Epithelial cell of prostate (primary cell): ENCODE measurements at places on chromosomes 16 and 17.
A peak's percentile ranks its signal among the peaks of the same experiment; 100 is the strongest.

DNA sequence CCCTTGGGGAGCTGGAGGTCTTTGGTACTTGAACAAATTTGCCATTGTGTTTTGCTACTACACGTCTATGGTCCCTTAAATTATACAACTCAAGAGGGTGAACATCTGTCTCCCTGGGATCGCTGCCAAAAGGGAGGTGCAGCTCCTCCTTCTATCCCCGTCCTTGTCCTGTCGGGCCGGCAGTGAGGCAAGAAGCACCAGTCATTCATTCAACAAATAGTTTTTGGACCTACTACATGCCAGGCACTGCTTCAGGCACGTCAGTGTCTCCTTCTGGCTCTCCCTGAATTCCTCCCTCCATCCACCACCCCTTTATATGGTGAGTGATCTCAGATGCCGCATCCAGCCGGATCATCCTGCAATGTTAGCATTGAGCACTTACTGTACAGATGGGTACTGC is 2.2 kb upstream of the RPL38 start:
- no peak for DNase-seq

- DNase-seq: no peak
These were observed 283.3 kb upstream of the CDH5 start for GRCh38 chr16:66083171-66083570.

DNA sequence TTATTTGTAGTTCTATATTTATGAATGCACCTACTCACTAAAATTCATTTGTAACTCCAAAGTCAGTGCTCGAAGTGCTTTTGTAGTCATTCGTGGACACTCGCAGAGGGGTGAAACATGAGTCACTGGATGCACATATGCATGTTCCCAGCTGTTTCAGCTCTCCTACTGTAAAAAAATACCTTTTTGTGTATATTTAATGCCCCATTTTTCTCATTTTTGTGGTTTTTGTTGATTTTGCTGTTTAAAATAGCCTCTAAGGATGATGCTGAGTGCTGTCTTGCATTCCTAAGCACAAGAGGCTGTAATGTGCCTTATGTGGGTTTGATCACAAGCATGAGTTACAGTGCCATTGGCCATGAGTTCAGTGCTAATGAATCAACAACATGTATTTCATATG is 30.6 kb downstream of the CENPV start:
- no peak for DNase-seq

DNA sequence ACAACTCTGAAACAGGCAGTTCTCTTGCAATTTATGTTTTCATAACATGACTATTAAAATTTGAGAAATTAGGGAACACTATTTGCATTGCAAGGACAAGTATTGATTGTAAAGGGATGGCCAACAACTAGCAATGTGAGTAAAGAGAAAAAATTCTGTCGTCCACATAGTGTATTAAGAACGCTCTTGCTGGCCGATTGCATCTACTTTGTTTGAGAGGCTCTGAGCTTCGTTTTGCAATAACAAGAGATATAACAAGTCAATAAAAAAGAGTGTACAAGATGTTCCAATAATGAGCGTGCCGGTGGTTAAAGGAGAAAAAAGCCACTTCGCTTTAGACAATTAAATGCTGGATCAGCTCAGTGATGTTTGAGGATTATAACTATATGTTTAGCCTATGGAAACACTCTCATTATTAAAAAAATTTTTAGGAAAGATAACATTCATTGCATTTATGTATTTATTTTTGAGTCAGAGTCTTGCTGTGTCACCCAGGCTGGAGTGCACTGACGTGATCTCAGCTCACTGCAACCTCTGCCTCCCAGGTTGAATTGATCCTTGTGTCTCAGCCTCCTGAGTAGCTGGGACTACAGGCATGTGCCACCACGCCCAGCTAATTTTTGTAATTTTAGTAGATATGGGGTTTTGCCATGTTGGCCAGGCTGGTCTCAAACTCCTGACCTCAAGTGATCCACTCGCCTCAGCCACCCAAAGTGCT is 19.2 kb upstream of the TOM1L1 start:
- DNase-seq: no peak

DNA sequence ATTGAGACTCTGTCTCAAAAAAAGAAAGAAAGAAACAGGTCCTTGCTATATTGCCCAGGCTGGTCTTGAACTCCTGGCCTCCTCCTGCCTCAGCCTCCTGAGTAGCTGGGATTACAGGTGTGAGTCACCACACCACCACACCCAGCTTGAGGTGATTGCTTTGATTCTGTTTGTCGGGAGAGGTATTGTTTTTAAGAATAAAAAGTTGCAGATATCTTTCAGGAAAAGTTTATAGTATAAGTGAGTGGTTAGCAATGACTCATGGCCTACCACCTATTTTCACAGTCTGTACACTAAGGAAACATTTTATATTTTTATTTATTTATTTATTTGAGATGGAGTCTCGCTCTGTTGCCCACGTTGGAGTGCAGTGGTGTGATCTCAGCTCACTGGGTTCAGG is 45.0 kb downstream of the RHOT1 start:
- DNase-seq: no peak

DNA sequence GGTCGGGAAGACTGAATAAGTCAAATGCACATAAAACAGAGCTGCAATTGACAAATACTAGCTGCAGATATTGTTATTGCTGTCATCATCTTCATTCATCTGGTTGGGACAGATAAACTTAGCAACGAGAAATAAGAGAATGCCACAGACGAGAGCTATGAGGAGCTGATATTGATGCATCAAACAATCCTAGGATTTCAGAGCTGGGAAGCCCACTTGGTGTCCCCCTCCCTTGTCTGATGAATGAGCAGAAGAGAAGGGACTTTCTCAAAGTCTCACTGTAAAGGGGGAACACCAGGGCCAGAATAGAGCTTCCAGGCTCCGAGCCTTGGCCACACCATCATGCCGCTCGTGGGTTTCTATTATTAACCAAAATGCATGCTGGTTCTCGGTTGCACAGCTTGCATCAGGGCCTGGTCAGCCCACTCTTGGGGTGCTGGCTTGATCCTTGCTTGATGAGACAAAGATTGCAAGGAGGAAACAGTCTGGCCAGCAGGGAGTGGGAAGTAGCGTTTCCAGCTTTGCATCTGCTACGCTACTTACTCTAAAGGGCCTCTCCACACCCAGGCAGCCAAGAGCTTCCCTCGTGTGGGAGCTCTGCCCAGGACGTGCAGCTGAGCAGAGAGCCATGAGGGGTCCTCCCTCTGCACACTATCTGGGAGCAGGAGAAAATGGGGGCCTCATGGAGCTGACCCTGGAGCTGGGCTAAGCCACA is 28.4 kb upstream of the EMP2 start:
- DNase-seq: no peak

DNA sequence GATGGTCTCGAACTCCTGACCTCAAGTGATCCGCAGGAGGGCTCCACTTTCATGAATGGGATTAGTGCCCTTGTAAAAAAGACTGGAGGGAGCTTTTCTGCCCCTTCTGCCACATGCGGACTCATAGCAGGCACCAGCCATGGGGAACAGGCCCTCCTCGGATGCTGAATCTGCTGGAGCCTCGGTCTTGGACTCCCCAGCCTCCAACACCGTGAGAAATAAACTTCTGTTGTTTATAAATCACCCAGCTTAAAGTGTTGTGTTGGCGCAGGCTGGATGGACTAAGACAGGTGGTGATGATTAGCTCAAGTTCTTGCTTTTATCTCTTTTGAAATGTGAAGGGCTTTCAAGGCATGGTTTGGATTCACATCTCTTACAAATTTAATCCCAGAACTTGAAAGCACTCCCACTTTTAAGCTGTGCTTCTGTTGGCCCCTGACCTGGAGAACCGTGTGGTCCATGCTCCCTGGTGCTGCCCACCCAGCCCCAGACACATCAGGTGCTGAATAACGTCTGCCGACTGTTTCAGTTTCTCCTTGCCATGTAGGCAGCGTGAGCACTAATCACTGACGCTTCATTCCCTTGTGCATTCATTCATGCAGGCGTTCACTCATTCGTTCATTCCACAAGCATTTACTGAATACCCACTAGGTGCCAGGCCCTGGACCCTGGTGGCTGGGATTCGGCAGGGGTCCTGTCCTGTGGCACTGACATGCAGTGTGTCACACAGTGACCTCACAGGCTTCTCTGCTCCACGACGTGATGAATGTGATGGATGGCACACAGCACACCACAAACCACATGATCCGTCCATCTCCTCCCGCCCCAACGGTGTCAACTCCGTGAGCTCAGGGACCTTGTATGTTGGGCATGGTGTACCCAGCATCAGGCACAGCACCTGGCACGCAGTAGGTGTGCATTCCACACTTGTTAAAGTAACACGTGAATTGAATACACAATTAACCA is 8.9 kb downstream of the CIBAR2 start:
- no peak for DNase-seq

DNA sequence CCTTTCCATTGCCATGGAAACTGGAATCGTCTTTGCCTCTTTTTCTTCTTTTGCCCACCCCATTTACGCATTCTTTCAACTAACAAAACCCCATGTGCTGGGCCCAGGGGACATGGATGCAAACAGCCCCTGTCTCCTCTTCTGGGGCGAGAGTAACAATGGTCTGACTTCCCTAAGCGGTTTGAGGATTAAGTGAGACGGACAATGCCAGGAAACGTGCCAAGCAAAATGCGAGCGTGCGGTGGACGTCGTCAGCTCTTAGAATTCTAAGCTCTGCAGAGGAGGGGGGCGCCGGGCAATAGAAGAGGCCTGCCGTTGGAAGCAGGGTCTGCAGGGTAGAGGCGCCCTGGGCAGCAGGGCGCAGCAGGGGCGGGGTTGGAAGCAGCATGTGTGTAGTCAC is 42.4 kb upstream of the JPH3 start:
- no peak for DNase-seq

DNA sequence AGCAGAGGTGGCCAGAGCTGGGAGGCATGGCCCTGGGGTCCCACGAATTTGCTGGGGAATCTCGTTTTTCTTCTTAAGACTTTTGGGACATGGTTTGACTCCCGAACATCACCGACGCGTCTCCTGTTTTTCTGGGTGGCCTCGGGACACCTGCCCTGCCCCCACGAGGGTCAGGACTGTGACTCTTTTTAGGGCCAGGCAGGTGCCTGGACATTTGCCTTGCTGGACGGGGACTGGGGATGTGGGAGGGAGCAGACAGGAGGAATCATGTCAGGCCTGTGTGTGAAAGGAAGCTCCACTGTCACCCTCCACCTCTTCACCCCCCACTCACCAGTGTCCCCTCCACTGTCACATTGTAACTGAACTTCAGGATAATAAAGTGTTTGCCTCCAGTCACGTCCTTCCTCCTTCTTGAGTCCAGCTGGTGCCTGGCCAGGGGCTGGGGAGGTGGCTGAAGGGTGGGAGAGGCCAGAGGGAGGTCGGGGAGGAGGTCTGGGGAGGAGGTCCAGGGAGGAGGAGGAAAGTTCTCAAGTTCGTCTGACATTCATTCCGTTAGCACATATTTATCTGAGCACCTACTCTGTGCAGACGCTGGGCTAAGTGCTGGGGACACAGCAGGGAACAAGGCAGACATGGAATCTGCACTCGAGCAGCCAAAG is 2.3 kb downstream of the CSF3 start:
- no peak for DNase-seq

- DNase-seq: no peak
These were observed 17.5 kb downstream of the SBK1 start for GRCh38 chr16:28309811-28310311.

DNA sequence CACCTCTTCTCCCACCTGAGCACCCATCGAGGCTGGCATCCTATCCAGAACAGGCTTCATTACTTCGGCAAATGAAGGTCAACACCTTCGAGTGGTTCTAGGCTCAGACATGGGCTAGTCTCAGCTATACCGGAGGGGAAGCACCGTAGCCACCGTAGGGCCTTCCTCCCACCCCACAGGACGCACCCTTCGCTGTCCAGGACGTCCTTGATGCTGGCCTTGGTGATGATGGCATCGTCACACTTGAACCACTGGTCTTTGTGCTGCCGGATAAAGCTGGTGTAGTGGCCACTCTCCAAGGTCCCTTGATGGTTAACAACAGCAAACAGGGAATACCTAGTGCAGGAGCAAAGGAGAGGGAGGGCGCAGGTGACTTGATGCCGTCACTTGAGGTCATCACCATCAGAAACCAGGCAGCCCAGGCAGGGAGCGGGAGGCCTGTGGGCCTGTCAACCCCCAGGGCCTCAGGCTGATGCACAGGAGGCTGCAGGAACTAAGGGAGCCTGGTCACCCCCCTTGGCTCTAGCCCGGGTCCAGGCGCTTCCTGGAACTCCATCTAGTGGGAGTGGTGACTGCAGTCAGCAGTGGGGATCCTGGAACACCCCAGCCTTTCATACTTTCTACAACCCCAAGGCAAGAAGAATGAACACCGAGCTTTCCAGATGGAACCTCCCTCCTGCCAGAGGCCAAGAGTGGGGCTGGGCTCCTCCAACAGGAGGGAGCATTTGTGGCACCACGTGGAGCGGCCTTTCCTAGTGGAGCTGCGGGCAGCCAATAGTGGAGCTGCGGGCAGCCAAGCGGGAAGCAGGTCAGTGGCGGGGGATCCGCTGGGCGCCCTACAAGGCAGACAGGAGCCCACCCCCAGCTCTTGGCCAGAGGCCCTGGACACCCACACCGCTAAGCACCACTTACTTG is 38.5 kb downstream of the USP22 start:
- DNase-seq: no peak

- no peak for DNase-seq
These were observed 36.1 kb upstream of the FASN start for GRCh38 chr17:82134101-82134500.

GRCh38 chr16:2438121-2438520 is 8.9 kb downstream of the CCNF start:
- no peak for DNase-seq

GRCh38 chr17:50638966-50639713 is 4.5 kb downstream of the ABCC3 start:
- DNase-seq: peak; percentile 80

DNA sequence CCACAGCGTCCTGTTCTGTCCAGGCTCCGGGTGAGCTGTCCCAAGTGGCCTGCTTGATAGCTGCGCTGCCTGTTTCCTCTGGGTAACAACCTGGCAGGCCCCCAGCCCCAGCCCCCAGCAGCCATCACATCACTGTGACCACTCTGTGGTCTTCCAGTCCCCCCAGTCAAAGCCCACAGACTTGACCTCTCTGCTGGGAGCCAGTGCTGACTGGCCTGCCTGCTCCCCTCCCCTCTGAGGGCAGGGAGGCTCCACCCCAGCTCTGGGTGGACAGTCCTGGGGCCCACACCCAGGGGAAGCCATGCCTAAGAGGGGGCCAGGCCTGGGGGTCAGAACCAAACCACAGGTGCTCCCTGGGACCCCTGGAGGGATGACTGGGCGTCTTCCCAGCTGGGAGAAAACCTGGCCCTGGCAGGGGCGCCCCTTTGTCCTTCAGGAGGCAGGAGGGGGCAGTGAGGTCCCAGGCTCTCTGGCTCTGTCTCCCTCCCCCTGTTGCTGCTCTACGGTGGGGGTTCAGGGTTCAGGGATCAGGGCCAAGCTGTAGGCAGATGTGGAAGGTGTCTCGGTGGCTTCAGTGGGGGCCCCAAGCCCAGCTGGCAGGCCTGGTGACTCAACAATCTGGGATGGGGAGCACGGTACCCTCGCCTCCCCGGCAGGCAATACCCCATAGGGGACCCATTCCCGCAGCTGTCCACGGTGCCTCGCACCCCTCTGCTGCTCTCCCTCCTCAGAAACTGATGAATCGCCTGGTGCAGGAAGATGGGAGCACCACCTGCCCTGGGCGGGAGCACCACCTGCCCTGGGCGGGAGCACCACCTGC is 1.8 kb upstream of the SLC16A3 start:
- no peak for DNase-seq
